ENCODE measurements at places on chromosomes 1 and 21.

- DNase-seq = no peak
Observed at GRCh38 chr1:6753320-6754140, 31.7 kb upstream of the CAMTA1 start.

- DNase-seq = no peak
Observed at GRCh38 chr1:74523873-74524480, 11.6 kb upstream of the LRRC53 start.

DNA sequence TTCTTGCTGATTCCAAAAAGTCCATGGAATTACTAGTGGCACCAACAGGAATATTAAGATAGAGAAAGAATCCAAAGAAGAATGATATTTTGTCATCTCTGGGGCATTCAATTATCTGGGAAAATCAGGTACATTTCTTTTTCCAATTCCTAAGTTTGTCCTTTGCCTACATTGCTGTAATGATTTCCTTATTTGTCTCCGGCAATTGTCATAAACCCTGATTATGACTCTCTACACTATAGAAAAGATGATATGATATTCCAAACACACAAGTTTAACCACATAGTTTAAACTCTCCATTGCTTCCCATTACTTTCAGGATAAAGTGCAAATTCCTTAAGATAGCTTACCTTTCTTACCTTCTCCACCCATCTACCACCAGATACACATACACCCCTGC lies 647.0 kb downstream of the PLPP3 start:
- DNase-seq = no peak

- DNase-seq = no peak
Observed at GRCh38 chr1:221045842-221046831, 166.9 kb downstream of the HLX start.

DNA sequence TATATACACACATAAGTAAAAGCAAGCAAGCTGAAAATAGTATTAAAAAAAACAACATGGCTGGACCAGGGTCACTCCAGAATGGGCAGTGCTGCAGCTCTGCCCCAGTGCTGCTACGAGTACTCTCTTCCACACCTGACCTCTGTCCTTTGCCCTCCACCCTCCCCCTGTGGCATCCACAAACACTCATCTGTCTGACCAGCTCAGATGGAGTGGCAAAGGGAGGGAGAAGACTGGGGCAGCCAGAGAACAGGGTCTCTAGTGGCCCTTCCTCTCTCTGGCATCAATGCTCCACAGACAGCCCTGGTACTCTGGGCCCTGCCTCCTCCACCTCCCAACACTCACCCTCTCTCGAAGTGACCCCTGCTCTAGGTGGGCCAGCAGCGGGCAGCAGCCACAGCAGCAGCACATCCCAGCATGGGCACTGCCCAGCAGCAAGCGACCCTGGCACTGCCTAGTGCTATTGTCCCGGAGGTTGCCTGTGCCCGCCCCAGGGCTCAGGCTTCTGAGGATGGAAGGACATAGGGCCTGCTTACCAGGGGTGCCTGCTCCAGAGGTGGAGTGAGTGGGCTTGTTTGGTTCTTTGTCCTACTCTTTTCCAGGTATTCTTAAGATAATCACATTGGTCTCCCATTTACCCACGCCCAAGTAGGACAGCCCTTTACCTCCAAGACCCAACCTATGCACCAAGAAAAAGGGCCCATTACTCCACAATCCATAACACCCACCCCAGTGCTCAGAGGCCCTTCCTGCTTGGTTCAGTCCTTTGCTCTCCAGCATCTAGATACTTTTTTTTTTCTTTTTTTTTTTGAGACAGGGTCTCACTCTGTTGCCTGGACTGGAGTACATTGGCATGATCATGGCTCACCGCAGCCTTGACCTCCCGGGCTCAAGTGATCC lies 6.2 kb downstream of the ARHGEF2 start:
- DNase-seq = no peak

DNA sequence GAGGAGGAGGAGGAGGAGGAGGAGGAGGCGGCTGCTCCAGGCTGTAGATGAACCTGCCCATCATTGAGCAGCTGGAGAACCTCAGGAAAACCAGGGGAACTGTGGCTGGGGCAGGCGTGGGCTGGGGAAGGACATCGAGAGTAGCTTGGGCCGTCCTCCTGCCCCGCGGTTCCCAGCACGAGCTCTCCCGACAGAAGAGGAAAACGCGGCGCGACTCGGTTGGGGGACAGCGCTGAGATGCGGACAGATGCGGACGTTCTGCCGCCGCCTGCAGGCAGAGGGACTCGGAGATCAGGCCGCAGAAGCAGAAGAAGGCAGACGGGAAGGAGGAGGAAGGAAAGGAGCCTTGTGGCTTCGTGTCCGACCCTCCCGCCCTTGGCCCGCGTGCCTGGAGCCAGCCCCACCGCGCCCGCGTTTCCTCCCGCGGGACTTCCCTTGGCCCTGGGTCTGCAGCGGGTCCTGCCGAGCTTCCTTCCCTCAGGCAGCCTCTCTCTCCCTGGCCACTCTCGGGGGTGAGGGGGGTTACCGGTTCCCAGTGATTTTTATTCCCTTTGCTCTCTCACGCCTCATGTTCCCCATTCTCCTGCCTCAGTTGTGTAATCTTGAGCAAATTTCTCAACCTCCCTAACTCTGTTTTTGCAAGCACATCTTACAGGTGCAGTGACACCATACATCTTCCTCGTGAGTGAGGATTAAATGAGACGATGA lies 1.7 kb upstream of the TNFRSF9 start:
- DNase-seq = no peak

- no peak for DNase-seq
Observed at GRCh38 chr1:155598842-155599331, 11.1 kb upstream of the MSTO1 start.

DNA sequence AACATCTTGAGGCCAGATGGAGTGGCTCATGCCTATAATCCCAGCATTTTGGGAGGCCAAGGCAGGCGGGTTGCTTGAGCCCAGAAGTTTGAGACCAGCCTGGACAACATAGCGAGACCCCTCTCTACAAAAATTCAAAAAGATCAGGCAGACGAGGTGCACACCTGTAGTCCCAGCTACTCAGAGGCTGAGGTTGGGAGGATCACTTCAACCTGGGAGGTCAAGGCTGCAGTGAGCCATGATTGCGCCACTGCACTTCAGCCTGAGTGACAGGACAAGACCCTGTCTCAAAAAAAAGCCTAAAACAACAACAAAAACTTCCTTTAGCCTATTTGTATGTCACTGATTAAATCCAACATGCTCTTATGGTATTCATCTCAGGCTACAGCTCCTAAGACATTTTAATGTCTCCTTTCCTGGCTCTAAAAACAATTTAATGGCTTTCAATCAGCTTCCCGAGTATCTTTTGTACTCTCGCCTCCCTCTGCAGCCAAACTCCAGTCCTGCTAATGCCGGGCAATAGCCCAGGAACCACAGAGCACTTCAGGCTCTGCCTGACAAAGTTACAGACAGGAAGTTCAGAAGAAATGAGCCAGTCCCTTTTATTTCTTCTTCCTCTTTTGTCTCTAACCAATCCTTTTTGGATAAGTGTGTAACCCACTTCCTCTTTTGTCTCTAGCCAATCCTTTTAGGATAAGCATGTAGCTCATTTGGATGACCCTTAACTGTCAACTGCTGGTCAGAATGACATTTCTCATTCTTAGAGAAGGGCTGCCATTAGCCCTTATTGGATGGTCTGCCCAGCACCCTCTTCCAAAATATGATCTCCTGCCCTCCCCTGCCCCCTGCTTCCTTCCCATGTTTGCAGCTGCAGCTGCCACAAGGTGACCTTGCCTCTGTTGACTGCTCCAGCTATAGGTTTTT lies 6.6 kb upstream of the DOP1B start:
- DNase-seq = no peak

- no peak for DNase-seq
Observed at GRCh38 chr1:173134029-173134428, 73.1 kb downstream of the TNFSF4 start.

DNA sequence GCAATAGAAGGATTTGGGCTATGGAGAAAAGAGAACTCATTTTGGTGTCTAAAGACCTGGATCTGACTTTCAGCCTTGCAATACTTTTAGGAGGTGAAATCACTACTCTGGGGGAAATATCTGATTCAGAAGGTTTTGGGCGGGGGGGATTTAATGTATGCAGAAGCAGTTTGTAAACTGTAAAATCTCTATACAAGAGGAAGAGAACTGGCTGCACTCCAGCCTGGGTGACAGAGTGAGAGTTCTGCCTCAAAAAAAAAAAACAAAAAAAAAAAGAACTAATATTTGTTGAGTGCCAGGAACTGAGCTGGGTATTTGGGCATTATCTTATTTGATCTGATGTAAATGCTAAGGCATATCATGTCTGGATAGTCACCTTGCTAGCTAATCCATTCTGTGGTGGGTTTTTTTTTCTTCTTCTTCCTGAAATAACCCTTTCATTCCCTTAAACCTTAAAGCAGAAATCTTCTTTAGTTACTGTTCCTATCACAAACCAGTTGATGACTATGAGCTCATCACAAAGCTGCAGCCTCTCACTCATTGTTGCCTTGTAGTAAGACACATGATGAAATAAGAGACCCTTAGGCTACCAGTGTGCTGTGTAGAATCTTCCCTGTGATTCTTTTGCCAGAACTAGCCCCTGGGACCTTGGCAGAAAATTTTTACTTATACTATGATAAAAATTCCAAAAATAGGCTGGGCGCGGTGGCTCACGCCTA lies 35.6 kb upstream of the SLC16A1 start:
- no peak for DNase-seq

GRCh38 chr1:226674892-226675714 lies 64.0 kb downstream of the ITPKB start:
- DNase-seq = peak; percentile 63

- DNase-seq = peak; percentile 85
Observed at GRCh38 chr1:1540090-1540817, at the start of gene TMEM240. Gene TMEM240, minus strand, starts transcription at chr1:1540624. Its CDS starts 278 bp downstream, at chr1:1540346.

DNA sequence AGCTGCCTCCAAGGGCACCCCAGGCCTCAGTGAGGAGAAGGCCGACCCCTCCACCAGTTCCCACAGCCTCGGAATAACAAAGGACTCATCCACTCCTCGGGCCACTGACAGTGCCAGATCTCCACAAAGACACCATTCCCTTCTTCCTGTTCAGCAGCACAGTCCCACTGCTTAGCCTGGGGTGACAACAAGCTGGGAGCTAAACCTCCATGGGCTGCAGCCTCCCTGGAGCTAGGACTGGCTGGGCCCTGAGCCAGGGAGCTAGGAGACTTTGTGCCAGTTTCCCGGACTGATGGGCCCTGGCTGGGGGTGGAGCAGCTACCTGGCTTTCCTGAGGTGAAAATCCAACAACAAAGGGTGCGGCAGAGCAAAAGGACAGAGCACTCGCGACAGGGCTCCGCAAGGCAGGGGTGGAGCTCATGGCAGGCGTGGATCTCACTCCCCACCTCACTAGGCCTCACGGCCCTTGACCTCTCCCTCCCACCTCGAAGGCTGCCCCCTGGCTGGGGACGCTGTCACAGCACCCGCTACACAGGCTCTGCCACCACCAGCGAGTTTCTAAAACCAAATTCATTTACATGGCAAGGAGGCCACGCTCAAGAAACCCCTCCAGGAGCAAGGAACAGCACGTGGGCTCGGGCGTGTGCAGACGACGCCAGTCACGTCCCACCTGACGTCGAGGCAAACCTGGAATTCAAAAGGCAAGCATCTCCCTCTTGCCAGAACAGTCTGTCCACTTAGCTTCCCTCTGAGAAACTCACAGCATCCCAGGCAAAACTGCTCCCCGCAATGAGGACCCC lies 13.8 kb downstream of the SLC35E2B start:
- peak; percentile 72 for DNase-seq

DNA sequence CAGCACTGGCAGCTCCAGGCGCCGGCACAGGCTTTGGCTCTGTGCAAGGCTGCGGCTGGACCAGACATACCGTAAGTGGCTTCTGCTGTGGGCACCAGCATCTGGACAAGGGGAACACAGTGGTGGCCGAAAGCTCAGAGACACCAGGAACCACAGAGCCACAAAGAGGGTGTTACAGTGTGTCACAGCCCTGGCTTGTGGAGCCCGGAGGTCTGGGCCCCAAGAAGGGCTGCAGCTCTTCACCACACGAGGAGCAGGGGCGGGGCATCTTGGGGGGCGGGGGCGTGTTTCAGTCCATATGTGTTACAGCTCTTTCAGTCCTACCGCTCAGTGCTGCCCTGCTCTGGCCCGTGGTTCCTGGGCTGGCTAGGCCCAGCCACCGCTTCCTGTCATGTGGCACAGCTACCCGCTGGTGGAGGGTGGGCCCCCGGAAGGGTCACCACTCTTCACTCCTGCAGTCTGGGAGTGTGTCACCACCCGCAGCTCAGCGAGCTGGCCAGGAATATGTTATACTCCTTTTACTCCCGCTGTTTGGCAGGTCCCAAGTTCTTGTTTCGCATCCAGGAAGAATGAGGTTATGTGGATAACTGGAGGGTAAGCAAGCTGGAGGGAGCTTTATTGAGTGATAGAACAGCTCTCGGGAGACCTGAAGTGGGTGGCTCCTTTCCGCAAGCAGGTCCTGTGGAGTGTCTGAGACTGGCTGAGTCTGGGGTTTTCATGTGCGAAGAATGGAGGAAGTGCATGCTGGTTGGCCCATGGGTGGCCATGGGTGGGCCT lies 3.3 kb upstream of the LSM10 start:
- peak; percentile 59 for DNase-seq

GRCh38 chr21:33670076-33670978 lies 28.0 kb downstream of the ITSN1 start:
- DNase-seq = no peak

- DNase-seq = no peak
Observed at GRCh38 chr21:15992171-15992570, 262.4 kb downstream of the USP25 start.

GRCh38 chr21:45579383-45580180 lies 37.3 kb upstream of the SLC19A1 start:
- no peak for DNase-seq

- no peak for DNase-seq
Observed at GRCh38 chr1:241934201-241934848, 23.2 kb upstream of the BECN2 start.

DNA sequence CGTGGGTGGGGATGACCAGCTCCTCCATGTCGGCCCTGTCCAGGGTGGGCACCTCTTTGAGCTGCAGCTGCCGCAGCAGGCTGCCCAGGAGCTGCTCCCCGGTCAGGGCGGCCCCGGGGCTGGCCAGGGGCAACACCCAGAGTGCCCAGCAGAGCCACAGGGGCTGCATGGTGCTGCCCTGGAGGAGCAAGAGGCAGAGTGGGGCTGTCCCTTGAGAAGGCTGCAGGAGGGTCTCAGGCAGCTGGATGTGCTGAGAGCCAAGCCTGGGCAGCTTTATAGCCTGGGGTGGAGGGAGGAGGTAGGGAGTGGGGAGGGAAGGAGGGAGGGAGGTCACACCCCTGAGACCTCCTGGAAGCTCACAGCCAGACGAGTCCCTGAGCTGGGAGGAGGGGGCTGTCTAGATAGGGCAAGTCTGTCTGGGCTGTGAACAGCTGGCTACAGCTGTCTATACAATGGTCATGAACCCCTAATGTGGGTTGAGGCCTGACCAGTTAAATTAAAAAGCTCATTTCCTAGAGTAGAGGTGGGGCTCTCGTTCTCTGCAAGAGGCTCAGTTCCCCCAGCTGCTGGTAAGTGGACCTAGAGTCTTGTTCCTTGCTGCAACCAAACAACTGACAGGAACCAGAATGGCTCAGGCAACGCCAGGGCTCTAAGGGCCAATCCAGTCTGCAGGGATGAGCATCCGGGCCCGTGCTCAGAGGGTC lies at the start of gene LEFTY1:
Gene LEFTY1 (minus strand): TSS at position 249 of the 704 bp plus-strand sequence. CDS start 80 bp downstream, at position 169.
- no peak for DNase-seq

- DNase-seq = no peak
Observed at GRCh38 chr1:230191079-230191804, 124.2 kb downstream of the GALNT2 start.
